ENCODE measurements at places on chromosomes 1 and 21.

- no peak for DNase-seq
Measured at GRCh38 chr1:114367810-114368209, 143.2 kb downstream of the TRIM33 start.

- no peak for DNase-seq
Measured at GRCh38 chr1:58249737-58250586, 296.6 kb downstream of the OMA1 start.

DNA sequence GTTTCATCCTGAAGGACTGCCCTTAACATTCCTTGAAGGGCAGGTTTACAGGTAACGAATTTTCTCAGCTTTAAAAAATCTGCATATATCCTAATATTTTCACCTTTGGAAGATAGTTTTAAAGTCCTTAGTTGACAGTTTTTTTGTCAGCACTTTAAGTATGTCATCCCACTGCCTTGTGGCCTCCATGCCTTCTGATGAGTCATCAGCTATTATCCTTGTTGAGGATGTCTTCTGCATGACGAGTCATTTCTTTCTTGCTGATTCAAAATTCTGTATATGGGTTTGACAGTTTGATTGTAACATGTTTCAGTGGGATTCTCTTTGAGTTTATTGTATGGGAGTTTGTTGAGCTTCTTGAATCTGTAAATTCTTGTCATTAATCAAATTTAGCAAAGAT is 500.6 kb downstream of the DISC1 start:
- DNase-seq, result no peak

GRCh38 chr21:37799211-37800056 is 116.8 kb downstream of the KCNJ6 start:
- DNase-seq, result no peak

DNA sequence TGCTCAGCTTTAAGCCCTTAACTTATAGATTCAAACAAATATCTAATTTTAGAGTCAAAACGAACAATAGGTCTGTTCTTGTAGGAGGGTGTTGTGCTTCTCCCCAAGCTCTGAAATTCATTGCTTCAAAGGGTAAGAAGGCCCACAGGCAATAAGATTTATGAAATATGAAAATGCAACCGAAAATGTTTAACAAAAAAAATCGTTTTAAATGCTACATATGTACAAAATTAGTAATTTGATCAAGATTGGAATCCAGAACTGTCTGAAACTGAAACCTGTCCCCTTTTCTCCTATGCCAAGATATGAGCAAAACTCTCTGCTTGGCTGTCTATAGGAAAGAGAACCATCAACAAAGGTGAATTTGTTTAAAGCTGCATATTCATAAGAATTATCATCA is 534.3 kb downstream of the PLPP3 start:
- DNase-seq, result no peak

GRCh38 chr21:43321111-43321510 is 105.8 kb downstream of the SIK1 start:
- DNase-seq, result no peak

- DNase-seq, result no peak
Measured at GRCh38 chr1:207918581-207918980, 7.7 kb upstream of the CD34 start.

DNA sequence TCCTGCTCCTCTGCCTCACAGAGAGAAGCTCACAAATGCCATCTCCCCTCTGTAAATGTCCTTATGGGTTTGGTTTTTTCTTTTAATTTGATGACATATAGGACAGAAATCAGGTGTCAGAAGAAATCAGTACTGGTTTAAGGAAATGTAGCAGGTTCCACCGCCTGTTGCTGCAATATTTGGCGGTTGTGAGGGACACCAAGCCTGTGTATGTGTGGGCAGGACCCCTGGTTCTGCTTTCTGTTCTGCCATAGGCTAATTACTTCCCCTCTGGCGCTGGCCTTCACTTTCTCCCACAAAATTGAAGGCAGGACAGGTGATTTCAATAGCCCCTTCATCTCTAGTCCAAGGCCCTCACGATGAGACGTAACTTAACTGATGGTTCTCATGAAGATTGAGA is 69.2 kb downstream of the PRDM2 start:
- no peak for DNase-seq

GRCh38 chr1:68142036-68142435 is 90.3 kb downstream of the WLS start:
- DNase-seq, result no peak

GRCh38 chr1:236051242-236051791 is 13.6 kb downstream of the NID1 start:
- DNase-seq, result no peak

DNA sequence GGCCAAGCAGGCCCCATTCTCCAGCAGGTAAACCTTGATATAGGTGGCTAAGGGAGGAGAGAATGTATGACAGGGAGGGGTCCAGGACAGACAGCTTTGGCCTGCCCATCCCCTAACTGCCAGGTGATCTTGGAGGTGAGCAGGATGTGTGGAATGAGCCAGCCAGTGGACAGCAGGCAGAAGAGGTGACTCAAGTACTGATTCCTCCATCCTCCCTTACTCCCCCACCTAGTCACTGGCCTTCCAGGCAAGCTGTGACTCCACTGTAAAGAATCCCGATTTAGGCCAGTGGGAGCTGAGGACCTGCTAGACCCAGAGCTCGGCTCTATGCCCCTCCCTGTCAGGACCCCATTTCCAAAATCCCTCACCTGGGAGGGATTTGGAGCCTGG is 36.6 kb downstream of the RIMS3 start:
- no peak for DNase-seq

DNA sequence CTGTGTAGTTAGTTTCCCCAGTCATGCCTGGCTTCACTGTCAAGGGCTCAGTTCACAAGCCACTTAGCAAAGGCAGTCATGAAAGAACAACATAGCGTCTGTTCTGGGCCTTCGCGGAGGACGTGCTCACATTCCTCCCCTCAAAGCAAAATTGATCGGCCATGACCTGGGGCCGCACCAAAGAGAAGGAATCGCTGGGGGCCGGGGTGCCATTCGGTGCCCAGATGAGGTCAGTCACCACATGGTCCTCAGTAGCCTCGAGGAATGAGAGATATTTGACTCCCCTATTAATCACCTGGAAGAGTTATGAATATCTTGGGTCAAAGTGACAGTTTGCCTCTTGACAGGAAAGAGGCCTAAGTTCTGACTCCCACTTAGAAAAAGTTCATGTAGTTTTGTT is 251.1 kb upstream of the JUN start:
- DNase-seq, result no peak

GRCh38 chr1:176829261-176829660 is 335.3 kb downstream of the ASTN1 start:
- no peak for DNase-seq

DNA sequence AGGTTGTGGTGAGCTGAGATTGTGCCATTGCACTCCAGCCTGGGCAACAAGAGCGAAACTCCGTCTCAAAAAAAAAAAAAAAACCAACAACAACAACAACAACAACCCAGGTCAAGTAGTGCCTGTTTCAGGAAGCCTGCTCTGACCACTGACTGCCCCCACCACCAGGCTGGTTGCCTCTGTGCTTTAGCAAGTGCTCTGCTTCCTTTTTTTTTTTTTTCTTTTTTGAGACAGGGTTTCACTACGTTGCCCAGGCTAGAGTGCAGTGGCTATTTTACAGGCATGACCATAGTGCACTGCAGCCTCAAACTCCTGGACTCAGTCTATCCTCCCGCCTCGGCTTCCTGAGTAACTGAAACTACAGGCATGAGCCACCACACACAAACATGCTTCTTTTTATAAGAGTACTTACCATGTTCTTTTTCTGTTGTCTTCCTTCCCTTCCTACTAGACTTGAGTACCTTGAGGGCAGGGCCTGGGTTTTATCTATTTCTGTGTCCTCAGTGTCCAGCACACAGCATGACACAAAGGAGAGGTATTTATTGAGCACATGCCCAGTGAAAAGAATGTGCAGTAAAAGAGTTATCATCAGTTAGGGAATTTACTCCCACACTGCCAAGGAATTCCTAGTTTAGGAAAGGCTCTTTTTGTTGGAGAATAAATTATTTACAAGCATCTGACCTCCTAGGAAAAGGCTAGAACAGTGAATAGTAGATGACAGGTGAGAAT is 9.9 kb upstream of the COA7 start:
- no peak for DNase-seq

- no peak for DNase-seq
Measured at GRCh38 chr1:118504867-118505266, 319.8 kb upstream of the SPAG17 start.

- DNase-seq, result no peak
Measured at GRCh38 chr1:3221112-3222041, 152.4 kb downstream of the PRDM16 start.

GRCh38 chr1:30169269-30169668 is 554.1 kb downstream of the MATN1 start:
- DNase-seq, result no peak

GRCh38 chr1:218424502-218424901 is 79.4 kb downstream of the TGFB2 start:
- no peak for DNase-seq

DNA sequence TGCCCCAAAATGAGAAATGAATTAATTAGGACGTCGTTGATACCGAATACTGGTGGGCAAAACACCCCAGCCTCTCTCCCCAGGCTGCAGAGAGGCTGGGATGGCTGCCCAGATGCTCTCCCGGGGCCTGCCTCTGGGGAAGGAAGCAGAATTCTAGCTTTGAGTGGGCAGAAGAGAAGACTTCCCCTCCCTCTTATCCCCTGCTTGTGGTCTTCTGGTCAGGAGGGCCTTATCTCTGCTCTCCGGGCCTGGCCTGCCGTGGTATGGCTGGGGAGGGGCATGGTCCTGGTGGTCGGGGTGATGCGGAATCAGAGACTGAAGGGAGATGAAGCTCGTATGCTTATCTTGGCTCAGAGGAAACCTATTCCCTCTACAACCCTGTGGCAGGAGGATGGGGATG is 9.8 kb upstream of the CSF3R start:
- no peak for DNase-seq

- no peak for DNase-seq
Measured at GRCh38 chr1:152191260-152191659, 32.2 kb upstream of the RPTN start.

- no peak for DNase-seq
Measured at GRCh38 chr1:30732277-30732996, 9.1 kb upstream of the MATN1 start.

DNA sequence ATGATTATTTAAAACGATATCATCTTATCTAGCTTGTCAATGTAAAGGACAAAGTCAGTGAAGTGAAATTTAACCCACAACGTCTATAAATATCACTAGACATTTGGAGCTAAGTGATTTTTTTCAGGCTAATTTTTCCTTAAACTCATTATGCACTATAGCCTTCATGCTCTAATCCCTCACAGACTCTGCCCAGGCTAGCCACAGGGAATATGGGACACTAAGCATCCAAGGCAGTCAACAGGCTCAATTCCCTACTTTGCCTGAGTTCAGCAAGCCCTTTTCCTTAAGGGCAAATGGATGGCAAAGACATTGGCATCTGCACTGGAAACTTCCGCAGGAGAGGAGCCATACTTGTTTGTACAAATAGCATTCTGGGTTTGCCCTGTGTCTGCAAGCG is 577.0 kb downstream of the LMO4 start:
- DNase-seq, result no peak

- DNase-seq, result no peak
Measured at GRCh38 chr1:3415260-3416090, 39.0 kb upstream of the ARHGEF16 start.

DNA sequence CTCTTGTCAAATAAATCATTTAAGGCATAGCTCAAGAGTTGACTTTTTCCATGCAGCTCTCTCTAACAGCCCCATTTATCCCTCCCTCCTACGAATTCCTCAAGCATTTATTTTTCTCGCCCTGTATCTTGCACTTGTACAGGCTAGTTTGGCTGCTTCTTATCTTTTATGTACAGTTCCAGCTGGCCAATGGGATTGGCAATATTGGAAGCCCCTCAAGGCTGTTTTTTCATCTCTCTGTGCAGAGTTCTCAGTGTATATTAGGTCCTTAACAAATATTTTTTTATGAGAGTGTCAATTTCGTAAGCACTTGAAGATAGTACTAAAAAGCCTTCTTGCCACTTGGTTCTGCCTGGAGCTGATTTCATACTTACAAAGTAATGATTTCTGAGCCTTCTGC is 356.0 kb downstream of the ST6GALNAC3 start:
- DNase-seq, result no peak

- DNase-seq, result no peak
Measured at GRCh38 chr1:228108055-228108690, 926 bp downstream of the MRPL55 start.

- DNase-seq, result no peak
Measured at GRCh38 chr1:207981976-207982375, 71.1 kb upstream of the CD34 start.

DNA sequence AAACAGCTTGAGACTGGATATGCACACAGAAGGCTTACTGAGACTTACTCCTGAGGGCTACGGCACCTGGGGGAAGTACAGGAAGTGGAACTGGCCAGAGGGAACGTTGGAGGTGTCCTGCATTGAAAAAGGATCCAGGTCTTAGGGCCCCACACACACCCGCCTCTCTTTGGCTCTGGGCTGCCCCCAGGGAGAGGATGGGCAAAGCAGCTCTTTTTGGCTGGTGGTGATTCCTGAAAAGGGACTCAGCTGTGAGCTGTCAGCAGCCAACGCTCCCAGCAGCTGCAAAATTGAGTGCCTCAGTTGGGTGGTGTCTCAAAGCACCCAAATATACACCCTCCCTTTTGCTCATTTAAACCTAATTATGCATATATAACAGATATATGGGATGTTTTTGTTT is 213.2 kb downstream of the TNR start:
- no peak for DNase-seq

- DNase-seq, result no peak
Measured at GRCh38 chr1:167057241-167057688, 32.9 kb downstream of the GPA33 start.

GRCh38 chr1:94319319-94320102 is 82.1 kb upstream of the ARHGAP29 start:
- no peak for DNase-seq

GRCh38 chr1:37148663-37149062 is 114.3 kb upstream of the GRIK3 start:
- no peak for DNase-seq

DNA sequence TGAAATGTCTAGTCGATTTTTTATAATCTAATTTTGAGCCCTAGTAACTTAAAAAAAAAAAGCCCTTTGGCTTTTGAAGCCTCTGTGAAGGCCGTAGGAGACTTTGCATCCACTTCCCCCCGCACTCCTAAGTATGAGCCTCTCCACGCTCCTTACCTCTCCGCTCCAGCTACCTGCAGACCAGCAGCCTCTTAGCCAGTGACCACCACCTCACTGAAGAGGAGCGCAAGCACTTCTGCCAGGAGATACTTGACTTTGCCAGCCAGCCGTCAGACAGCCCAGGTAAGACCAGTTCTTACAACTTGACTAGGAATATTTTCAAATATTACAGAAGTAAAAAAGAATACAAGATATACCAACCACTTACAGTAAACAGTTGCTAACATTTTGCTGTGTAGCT is 27.4 kb upstream of the PWP2 start:
- no peak for DNase-seq

DNA sequence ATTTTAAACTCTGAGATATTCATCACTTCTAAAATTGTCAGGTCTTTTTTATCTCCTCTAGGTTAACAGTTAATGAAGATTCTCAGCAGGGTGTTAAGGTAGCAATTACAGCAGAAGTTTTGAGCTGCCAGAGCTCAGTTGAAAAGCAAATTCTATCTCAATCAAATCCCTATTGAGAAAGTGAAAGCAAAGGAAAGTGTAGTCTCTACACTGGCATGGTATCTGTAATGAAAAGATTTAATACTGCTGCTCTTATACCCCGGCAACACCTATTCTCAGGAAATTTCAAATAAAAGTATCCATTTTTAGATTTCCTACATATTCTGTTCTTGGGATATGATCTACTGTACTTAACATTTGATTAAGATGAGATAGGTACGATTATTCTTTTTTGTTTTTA is 913.5 kb downstream of the MRPL39 start:
- DNase-seq, result no peak
